ENCODE measurements at places on chromosomes 2 and 18.

GRCh38 chr2:110642360-110642759, 35.5 kb downstream of the BUB1 start:
- no peak for DNase-seq

- no peak for DNase-seq
Observed at GRCh38 chr2:10303181-10303693, 533 bp downstream of the HPCAL1 start.

- peak; percentile 86 for DNase-seq
Observed at GRCh38 chr2:38947241-38948239, 57.9 kb downstream of the ARHGEF33 start.

- DNase-seq = no peak
Observed at GRCh38 chr2:24051833-24052232, 2.3 kb downstream of the FKBP1B start.

- DNase-seq = no peak
Observed at GRCh38 chr18:76604935-76605240, 109.8 kb upstream of the ZNF516 start.
